ENCODE measurements at places on chromosomes 1 and 21.
A peak's percentile ranks its signal among the peaks of the same experiment; 100 is the strongest.

DNA sequence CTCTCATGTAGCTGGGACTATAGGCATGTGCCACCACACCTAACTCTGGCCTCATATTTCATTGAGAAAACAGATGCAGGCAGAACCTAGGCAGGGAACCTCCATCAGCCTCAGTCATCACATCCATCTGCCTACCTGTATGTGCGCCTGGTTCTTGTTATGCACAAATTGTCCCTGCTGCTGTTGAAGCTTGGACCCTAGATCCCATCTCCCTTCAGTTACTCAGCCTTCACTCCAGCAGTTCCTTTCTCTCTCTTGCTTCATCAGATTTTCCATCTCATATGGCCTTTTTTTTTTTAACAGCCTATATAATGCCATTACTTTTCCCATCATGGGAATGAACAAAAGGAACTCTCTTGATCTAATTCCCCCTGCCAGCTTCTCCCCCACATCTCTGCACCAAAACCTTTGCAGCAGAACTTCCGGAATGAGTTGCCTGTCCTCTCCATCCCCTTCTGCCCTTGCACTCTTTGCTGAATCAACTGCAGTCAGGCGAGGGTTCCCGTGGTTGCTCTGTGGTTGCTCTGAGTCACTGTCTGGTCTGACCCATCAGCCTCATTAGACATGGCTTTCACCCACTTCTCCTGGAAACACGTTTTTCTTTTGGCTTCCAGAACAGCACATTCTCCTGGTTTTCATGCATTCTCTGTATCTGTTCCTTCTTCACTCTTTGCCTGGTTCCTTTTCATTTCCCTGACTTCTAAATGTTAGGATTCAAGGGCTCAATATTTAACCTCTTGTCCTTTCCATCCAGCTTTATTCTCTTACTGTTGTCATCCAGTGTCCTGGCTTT lies 41.5 kb downstream of the UBE4B start:
- DNase-seq, result peak; percentile 20

GRCh38 chr1:209993061-209993830 lies 55.2 kb downstream of the SYT14 start:
- no peak for DNase-seq

GRCh38 chr1:42966688-42967612 lies 8.3 kb upstream of the SLC2A1 start:
- no peak for DNase-seq

DNA sequence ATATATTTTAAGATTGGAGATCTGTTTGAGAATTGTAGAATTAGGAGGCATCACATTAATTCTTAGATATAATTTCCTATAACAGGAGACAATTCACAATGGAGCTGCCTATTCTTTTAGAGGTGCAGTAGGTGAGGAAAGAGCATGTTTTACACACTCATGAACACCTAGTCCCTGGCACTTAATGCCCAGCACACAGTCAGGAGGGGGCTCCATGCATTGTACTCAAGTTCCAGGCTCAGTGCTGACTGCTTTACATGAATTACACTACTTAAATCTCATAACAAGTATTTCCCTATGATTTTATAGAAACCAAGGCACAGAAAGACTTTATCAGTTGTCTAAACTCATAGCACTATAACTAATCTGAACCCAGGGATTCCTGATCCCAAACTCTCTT lies 360 bp upstream of the GBP3 start:
- DNase-seq, result no peak
